ENCODE measurements at places on chromosomes 2 and 18. TPM values are rescaled to one million over a fixed set of nuclear protein-coding genes. Genes with fewer than 3 reads are reported as not detected.
A peak's percentile ranks its signal among the peaks of the same experiment; 100 is the strongest.

The RAB31 gene
- total RNA-seq = 107 TPM

The ERMN gene
- total RNA-seq = 0.52 TPM

DNA sequence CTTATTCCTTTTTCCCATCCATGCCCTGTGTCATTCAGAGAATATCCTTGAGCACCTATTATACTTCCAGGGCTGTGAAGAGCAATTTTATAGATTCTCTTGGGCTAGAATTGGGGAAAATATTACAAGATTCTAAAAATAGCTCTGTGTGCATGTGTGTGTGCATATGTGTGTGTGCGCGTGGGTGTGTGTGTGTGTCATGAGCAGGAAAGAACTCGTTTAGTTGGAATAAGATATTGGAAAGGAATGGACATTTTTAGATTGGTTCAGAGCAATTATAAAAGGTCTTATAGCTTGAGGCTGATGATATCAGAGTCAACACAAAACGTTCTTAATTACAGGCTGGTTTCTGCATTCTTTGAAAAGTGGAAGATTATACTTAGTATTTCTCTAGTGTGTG, 212.1 kb upstream of the COPS8 start:
- DNase-seq = no peak

DNA sequence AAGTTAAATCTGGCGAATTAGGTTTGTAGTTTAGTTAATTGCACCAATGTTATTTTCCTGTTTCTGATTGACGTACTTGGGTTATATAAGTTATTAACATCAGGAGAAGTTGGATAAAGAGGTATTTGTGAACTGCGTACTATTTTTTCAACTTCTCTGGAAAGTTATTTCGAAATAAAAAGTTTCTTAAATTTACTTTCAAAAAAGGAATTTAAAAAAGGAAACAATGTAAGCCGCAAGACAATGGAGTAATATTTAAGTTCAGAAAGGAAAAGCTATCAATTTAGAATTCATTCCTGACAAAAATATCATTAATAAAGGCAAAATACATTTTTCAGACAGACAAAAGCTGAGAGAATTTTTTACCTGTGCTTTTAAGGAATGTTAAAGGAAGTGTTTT, 47.7 kb downstream of the RAB10 start:
- DNase-seq = no peak

GRCh38 chr2:110904116-110904778, 171.9 kb downstream of the ACOXL start:
- no peak for DNase-seq

DNA sequence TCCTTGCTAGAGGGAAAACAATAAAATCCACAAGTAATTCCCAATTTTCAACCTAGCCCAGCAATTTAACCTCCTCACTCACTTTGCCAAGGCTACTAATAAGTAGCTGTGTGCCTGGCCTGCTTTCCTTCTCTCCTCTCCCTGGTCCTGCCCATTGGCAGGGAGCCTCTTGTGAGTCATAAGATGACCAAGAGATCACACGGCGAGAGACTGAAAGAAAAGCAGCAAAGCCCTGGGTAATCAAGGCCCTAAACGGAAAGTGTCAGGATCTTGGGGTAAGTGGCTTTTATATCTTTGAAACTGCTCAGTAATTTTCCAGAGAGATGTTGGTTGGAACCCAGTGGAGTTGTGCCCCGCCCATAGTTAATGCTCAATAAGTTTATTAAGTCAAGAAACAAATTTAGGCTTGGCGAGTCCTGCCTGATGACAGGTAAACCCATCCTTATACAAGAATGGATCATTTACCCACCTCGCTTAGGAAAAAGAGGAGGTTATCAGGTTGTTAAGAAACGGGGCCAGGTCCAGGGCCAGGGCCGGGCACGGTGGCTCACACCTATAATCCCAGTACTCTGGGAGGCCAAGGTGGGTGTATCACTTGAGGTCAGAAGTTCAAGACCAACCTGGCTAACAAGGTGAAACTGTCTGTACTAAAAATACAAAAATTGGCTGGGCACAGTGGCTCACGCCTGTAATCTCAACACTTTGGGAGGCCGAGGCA, 10.0 kb upstream of the ADAM17 start:
- peak; percentile 90 for DNase-seq

DNA sequence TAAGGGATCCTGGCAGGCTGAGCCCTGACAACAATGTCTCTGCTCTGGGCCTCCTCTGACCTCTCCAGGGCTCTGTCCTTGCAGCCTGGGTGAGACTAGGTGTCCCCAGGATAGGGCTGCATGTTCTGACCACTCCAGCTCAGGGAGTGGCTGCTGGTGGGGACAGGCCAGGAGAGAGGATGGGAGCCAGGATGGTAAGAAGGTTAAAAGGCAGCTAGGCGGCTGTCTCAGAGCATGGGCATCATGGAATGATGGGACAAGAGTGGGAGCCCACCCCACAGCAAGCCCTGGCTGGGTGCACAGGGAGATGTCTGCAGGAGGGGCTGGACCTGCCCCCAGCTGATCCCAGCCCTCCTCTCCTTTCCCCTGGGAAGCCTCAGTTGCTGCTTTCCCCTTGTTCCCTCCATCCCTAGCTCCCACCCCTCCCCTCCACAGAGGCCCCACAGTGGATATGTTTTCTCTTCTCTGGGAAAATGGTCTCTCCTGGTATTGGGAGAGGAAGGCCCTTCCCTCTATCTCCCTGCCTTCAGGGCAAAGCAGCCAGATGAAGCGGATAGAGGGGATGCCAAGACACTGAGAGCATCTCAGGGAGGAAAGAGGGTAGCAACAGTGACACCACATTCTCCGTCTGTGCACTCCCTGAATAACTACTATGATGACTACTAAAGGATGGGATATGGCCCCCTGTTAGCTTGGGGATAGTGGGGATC, 334.3 kb downstream of the DYSF start:
- DNase-seq = no peak

DNA sequence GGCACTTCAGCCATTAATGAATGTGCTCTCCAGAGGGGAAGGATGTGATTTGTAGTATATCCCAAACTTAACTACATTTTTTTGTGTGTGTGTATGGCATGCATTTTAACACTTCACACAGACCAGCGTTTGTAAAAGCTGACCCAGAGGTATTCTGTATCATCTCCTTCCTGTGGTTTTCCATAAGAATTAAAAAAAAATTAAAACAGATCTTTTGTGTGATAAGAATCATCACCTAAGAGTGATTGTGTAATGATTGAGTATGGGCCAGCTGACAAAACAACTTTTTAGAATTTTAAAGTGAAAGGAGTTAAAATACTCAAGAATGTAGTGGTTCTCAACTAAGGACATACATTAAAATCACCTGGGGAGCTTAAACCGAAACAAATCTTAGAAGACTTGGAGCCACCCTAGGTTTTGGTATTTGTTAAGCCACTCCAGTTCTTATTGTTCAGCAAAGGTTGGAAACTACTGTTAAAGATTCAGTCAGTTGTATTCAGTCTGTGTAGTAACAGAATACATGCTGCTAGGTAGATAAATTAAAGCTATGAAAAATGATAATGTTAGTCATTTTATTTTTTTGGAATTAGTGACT, 120.1 kb downstream of the HAUS1 start:
- no peak for DNase-seq
